Stimulated activated CD4-positive, alpha-beta T cell treated with anti-CD3 and anti-CD28 coated beads, TNF-alpha, amount 100 ng/mL, for 1 hour (primary cell): ENCODE measurements at places on chromosomes 2 and 18.

DNA sequence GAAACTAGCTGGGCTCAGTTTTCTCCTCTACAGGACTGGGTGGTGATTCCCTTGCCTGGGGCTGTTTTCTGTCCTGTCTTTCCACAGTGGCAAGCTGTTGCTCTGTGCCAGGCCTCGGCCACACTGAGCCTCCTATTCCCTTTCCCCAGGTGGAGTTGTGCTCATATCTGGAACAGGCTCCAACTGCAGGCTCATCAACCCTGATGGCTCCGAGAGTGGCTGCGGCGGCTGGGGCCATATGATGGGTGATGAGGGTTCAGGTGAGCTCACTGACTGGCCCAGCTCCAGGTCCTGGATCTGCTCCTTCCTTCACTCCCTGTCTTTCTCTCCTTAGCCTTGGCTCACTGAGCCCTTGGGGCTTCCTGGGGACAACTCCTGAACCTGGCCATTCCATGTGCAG is 4.0 kb downstream of the NAGK start:
- no peak for DNase-seq

- DNase-seq, result no peak
Observed at GRCh38 chr2:104860451-104860790, 6.5 kb downstream of the POU3F3 start.

DNA sequence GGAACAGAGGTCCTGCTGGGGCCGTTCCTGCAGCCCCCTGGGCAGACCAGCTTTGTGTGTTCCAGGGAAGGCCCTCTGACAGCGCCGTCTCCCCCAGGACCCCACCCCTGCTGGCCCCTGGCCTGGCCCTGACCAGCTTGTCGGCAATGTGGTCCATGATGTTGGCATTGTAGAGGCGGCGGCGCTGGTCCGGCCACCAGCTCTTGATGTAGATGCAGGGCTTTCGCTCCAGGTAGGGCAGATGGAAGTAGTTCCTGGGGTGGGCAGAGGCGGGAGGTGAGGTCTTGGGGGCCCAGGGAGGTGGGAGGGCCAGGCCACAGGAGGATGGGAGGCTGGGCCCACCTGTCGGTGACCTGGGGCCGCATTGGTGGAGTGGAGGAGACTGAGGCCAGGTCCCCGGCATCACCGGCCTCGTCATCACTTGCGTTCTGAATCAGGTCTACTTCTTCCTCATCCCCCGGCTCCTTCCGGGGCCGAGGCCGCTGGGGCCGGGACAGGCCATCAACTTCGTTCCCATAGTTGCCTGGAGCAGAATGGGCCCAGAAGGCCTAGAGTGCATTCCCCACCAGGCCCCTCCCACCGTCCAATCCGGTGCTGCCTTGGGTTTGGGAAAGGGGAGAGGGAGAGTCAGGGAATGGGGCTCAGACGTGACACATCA is 1.3 kb upstream of the OTOF start:
- no peak for DNase-seq

DNA sequence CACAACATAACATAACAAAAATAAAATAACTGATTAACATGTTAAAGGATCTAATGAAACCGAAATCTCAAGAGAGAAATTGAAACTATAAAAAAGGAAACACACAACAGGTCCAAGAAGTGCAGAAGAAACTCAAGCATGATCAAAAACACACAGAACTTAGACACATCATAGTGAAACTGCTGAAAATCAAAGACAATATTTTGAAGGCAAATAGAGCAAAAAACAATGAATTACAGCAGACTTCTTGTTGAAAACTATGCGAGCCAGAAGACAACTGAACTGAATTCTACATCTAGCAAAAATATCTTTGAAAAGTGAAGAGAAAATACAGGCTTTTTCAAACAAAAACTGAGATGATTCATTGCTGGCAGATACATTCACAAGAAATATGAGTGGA is 61.3 kb downstream of the UGP2 start:
- DNase-seq, result no peak

- DNase-seq, result no peak
Observed at GRCh38 chr2:28335666-28336065, 57.0 kb upstream of the FOSL2 start.

DNA sequence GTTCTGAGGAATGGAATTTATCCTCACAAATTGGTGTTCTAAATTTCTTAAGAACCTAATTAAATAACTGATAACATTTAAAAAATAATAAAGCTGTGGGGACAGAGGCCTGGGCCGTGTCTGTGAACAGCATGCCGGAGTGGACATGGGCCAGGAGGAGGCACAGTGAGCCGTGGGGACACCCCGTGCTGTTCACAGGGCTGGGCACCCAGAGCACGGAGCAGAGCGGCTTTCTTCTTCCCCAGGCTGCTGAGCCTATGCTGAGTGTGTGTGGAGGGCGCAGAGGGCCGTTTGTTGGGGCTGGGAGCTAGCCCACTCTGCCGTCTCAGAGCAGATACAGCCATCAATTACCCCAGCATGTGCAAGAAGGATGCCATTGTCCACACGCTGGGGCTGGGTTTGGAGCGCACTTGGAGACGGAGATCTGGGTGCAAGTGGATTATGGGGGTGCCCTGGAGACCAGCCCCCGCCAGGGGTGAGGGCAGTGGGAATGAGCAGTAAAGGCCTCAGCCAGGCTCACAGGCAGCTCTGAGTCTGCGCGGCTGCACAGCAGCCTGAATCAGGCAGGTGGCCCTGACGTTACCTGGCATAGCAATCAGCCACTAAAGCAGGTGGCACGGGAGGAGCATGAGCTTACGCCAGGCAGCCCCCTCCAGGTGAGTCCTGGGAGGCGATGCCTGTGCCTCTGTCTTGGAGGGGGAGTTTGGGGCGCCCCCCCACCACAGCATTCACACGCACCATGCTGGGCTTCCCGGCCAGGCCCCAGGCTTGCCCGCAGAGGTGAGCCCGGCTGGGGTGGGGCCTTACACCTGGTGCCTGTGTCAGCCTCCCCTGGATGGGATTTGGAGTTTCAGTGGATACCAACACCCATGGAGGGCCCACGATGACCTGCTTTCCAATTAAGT is 52.1 kb upstream of the SLC66A3 start:
- DNase-seq, result no peak

- no peak for DNase-seq
Observed at GRCh38 chr2:212392043-212392442, 146.6 kb downstream of the ERBB4 start.

DNA sequence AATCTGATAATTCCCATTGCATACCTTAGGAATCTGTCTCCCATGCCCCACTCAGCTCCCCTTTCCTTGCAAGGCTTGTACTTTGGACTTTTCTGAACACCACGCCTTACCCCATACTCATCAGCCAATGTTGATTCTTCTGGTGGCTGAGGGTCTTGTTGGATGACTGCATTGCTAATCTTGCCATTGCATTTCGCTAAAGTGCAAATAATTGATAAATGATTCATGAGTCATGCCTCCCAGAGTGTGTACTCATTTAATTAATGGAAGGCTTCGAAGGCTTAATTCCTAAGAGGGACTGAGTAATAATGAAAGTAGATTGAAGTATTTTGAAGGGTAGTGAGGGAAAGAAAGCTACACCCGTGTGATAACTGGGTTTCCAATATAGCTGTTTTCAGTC is 28.0 kb upstream of the PPP1R1C start:
- DNase-seq, result no peak

GRCh38 chr2:48906633-48907032 is 151.1 kb upstream of the LHCGR start:
- DNase-seq, result no peak

- no peak for DNase-seq
Observed at GRCh38 chr18:77108001-77108692, 24.4 kb downstream of the MBP start.

GRCh38 chr2:65396348-65397026 is 35.9 kb downstream of the SPRED2 start:
- no peak for DNase-seq

DNA sequence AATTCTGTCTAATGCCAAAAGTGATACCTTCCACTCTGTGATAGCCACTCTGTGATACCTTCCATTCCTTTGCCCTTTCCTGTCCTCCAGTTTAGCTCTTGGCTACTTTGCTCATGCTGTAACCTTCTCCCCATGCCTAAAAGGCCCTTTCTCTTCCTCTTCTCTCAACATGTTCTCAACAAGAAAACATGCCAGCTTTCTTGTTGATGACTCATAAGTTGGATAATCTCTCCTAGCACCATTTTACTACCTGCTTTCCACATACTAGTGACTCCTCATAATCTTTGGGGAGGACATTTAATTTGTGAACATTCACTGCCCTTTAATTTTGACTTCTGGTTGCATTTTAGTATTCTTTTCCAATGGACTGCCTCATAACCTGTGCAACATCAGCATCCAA is 55.9 kb upstream of the NT5C1B start:
- DNase-seq, result no peak

DNA sequence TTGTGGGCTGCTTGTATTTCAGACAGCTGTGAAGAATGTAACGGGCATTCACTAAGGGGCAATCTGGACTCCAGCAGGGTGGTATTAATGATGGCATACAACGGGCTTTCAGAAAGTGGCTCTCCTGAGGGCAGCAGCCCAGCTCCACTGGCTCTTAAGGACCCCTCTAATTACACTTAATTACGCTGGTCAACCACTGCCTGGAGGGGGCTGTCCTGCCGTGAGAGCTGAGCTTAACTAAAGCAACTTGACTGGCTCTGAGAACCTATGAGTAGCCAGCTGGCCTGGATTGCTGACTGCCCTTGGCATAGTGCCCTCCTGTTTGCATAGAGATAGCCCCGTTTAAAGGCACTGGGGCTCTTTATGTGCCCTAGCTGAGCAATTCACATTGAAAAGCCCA is 3.8 kb downstream of the LIPG start:
- no peak for DNase-seq

- no peak for DNase-seq
Observed at GRCh38 chr2:201194097-201194496, 11.2 kb downstream of the CASP10 start.

GRCh38 chr2:64681479-64681967 is 27.8 kb upstream of the SERTAD2 start:
- no peak for DNase-seq

DNA sequence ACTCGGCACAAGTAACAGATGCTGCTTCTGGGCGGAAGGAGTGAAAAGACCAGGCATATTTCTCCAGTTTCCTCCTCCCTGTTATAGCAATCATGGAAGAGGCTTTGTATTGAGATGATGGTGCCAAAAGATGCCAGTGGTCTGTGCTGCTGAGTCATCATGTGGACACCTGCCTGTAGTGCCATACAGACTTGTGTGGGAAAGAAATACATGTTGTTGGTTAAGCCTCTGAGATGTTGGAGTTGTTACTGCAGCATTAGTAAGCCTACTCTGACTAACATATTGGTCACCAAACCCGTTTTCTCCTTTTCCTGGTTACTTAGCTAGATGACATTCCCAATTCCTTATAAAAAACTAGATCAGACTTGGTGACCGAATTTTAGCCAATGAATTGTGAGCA is 356.9 kb downstream of the ZNF521 start:
- DNase-seq, result no peak

DNA sequence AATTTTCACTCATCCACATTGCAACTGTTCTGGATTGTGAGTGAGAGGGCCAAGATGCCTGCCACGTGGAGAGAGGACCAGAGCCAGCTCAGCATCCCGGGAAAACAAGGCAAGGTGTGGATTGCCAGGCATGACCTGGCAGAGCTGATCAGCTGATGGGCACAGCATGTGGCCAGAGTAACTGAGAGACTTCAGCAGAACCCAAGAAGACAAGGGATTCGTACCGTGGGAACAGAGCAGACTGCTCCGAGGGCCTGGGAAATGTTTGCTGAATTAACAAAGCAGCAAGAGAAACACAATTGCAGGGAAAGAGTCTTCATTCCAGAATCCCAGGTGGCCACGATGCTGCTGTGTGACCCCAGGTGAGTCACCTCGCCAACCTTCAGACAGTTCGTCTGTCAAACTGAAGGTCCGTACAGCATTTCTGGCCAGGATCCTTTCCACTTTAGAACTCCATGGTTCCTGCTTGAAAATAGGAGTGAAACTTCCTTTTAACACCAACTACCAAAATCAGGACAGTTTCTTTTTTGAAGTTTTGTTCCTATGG is 26.3 kb upstream of the POMC start:
- DNase-seq, result no peak

DNA sequence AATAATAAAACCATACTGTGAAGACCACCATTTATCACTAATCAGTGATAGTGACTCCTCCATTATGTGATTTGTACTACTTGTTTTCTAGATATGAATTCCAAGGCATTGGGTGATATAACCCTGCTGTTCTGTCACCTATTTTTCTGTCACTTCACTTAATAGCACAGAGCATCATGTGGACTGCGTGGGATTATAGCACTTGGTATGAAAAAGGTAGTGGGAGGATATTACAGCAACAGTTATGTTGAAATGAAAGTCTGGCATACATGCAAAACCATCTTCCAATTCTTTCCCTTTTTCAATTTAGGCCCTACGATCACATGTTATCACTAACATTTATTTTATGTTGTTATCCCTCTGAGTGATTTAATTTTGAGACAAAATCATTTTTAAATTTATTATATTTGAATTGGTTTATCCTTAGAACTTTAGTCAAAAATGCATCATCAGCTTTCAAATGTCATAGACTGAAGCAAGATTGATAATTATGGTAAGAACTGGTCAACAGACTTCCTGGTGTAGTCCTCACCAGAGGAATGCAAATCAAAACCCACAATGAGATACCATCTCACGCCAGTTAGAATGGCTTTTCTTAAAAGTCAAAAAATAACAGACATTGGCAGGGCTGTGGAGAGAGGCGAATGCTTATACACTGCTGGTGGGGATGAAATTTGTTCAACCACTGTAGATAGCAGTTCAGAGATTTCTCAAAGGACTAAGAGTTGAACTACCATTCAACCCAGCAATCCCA is 242.6 kb downstream of the IKZF2 start:
- no peak for DNase-seq

DNA sequence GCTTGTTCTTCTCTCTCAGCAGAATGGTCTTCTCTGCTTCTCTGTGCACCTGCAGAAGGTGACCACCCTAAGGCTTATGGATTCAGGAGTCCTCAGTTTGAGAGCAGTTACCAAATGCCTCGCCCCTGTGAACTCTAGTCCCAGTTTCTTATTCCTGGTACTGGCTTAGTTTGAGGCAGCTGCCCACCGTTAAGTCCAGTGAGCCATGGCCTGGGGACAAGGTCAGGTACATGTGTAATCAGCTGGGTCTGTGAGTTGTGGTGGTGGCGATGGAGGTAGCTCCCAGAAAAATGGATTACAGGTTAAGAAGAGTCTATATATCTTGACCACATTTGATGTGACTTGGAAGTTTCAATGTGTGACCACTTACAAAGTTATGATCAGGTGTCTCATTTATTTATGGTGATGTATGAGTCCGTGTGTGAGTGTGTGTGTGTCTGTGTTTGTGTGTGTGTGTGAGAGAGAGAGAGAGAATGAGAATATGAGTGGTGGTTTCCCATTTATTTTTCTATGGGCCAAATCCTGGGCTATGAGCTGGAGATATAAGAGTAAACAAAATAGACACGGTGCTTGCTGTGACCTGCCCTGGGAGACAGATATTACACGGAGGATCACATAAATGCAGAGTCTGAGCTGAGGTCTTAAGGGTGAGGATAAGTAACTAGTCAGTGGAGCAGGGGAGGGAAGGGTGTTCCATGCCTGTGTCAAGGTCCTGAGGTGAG is 13.0 kb upstream of the IL1RN start:
- no peak for DNase-seq

GRCh38 chr18:78673516-78674321 is 305.9 kb upstream of the SALL3 start:
- no peak for DNase-seq

GRCh38 chr2:240074545-240074944 is 21.2 kb upstream of the OR6B3 start:
- no peak for DNase-seq
